ENCODE measurements at places on chromosomes 5 and 9.

DNA sequence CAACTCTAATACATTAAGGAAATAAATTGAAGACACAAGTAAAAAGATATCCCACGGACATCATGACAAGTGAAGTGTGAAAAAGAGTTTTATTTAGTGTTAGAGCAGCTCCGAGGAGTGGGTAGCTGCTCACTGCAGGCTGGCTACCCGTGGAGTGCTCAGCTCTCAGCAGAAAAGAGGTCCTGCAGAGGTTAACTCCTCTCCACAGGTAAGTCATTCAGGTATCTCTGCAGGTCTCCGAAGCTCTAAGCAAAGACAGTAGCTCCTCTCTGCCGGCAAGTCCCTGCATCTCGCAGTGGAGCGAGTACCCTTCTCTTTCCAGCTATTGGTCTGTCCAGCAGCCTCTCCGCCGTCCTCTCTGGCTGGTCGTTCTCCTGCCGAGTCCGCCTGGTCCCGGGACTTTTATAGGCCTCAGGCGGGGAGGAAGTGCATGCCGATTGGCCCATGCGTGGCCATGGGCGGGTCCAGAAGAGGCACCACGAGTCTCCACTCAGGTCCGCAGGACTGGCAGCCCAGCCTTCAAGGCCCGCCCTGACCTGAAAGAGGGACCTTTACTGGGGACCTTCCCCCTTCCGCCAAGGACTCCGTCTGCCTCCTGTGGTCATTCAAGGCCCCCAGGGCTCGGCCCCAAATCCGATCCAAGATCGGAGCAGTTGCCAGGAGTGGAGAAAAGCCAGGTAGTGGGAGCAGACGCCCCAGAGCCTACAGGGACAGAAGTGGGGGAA is 29.9 kb downstream of the BTNL9 start:
- no peak for DNase-seq

DNA sequence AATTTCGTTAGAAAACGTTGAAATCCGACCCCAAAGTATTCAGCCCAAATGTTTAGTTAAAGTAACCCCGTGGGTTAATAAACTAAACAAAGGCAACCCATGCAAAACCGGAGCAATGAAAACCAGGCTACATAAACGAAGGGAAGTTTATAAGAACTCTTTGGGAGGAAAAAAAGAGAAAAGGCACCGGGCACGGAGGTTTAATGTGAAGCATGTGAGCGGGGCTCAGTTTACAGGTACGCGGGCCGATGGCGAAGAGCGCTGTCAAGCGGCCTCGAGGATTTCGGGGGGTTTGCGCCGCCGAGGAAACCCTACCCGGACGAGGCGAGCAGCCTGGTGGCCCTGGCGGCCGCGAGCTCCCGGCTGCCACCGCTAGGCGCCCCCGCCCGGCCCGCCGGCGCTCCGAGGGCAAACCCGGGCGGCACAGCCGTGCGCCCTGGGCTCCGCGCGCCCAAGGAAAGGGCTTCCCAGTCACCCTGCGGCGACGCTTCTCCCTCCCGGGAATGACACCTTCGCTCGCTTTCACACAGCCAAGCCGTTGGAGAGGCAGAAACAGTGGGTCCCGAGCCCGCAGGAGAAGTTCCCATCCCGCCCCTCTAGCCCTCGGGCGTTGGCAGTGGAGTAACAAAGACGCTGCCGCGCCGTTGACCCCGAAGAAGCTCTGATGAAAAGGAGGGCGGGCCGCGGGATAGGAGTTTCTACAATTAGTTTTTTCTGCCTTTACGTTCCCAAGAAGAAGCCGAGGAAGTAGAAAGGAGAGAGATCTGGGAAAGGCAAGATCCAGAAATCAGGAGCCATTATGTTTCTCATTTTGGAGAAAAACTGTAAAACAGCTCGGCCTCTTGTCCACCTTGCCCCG is 126.0 kb downstream of the TMEM174 start:
- no peak for DNase-seq

DNA sequence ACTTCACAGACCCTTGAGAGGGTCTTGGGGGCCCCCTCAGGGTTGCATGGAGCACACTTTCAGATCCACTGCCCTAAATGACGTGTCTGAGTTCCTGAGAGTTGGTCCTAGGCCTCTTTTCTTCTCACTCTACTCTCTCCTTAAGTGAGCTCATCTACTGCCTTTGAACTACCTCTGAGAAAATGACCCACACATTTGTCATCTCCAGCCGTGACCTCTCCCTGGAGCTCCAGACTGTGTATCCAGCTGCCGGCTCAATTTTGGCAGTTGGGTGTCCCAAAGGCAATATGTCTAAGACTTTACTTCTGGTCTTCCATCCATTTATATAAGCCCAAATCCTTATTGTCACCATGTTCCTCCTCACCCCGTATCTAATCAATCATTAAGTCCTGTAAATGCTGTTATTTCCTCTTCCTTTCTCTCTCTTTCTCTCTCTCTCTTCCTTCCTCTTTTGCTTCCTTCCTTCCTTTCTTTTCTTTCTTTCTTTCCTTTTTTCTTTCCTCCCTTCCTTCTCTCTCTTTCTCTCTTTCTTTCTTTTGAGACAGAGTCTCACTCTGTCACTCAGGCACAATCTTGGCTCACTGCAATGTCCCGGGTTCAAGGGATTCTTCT is 51.2 kb upstream of the HSPA9 start:
- DNase-seq: no peak

DNA sequence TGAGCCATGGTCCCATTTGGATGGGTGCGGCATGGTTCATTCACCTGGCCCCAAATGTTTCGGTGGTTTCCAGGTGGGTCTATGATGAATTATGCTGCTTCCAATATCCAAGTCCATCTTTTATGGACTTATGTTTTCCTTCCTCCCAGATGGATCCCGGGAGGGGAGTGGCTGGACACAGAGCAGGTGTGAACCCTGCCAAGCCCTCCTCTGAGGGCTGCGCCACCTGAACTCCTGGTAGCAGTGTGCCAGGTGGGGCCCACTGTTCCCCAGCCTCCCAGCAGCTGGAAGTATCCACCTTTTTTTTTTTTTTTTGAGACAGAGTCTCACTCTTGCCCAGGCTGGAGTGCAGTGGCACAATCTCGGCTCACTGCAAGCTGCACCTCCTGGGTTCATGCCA is 42.9 kb downstream of the WNK2 start:
- DNase-seq: no peak

DNA sequence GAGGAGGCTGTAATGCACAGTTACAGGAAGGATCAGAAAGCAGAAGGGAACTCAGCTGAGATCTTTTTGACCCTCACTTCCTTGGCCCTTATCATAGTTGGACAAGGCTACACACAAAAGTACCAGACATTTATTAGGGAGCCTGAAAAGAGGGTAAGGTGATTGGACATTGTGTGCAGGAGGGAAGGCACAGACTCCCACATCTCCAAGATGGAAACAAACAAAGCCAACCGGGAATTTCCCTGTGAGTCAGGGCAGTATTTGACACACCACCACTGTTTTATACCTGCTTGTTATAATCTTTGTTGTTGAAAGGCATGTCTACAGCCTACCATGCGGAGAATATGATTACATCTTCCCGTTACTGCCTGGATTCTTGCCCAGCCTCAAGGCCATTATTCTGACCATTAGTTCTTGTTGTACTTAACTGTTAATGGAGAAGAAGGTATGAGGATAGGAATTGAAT is 3.0 kb upstream of the CCNG1 start:
- DNase-seq: no peak

DNA sequence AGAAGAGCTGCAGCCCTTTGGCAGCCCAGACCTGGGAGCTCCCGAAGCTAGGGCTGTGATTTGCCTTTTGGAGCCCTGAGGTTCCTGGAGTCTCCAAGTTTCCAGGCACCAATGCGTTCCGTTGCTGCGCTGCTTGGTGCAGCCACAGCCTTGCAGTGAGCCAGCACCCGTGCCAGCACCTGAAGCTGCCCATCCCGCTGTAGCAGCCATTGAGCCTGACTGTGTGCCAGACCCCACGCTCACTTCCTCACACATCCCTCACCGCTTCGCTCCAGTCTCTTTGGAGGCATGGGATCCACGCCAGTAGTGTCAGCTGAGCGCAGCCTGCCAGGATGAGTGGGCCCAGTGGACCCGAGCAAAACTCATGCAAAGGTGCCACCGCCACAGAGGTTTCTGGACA is 22.5 kb upstream of the C9orf72 start:
- no peak for DNase-seq

GRCh38 chr9:17138503-17138902 is 3.7 kb downstream of the CNTLN start:
- no peak for DNase-seq

- no peak for DNase-seq
Observed at GRCh38 chr5:44089424-44090144, 299.6 kb downstream of the FGF10 start.

GRCh38 chr9:132505991-132506655 is 76.3 kb upstream of the BARHL1 start:
- DNase-seq: no peak

All from HCT116 (cell line).